ENCODE measurements at places on chromosomes 7 and 10. TPM values are rescaled to one million over a fixed set of nuclear protein-coding genes. Genes with fewer than 3 reads are reported as not detected.

GRCh38 chr7:106954840-106955239 lies 89.7 kb upstream of the PRKAR2B start:
- DNase-seq: no peak

PPP1R9A gene
- under 0.01 TPM for total RNA-seq

CXCL12 gene
- total RNA-seq: 69.9 TPM

GRCh38 chr10:112650588-112651030 lies 203.6 kb downstream of the VTI1A start:
- peak; percentile 30 for DNase-seq

GBX1 gene
- total RNA-seq: not detected

GRCh38 chr7:130650611-130651120 lies 17.9 kb downstream of the COPG2 start:
- DNase-seq: no peak

- no peak for DNase-seq
These were observed 338.8 kb downstream of the DNAJB9 start for GRCh38 chr7:108908456-108908855.

ACBD7 gene
- total RNA-seq: 1.3 TPM

WDFY4 gene
- not detected for total RNA-seq

DNA sequence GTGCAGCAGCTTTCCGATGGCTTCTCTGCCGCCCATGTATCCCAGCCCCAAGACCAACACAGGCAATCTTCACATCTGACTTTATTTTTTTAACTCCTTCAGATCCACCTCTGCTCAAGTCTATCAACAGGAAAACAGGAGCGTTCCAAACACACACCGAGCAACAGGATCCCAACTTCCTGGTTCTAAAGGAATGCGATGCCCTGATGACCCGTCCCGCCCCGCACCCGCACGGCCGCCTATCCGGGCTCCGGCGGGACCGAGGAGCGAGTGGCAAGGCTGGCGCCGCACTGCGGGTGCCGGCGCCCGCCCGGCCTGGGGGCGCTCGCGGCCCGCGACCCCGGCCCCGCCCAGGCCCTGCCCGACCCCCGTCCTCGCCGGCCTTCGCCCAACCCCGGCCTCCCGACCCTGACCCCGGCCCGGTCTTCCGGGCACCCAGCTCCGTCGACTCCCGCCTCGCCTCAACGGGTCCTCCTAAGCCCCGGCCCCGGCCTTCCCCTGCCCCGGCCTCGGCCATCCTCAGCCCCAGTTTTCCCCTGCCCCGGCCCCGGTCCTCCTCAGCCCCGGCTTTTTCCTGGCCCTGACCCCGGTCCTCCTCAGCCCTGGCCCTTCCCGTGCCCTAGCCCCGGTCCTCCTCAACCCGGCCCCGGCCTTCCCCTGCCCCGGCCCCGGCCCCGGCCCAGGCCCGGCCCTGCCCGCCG lies 730 bp downstream of the LARP4B start:
- peak; percentile 61 for DNase-seq

- no peak for DNase-seq
These were observed 259.4 kb upstream of the SORCS1 start for GRCh38 chr10:107423903-107424302.

- no peak for DNase-seq
These were observed 9.6 kb downstream of the TPK1 start for GRCh38 chr7:144826208-144826607.

ATRNL1 gene
- 8.4 TPM for total RNA-seq

DNA sequence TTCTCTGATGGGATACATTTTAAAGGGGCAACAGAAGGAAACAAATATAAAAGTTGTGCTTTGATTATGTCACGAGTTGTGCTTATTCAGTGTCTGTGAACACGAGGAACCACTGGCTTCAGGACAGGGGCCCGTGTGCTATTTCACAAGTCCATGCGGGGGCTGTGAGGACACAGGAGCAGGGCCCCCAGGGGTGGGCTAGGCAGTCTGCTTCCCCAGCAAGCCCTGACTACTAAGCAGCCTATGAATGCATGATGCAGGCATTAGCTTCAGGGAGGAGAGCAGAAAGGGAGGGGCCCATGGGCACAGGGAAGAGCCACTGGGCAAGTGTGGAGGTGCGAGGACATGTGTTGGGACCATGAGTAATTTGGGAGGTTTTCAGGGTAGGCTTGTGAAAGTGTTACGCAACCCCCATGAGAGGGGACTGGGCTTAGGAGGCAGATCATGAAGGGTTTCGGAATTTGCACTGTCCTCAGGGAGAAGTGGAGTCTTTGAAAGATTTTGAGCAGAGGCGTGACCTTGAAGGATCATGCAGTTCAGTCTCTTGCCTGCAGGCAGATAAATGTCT lies 424.9 kb downstream of the CALN1 start:
- DNase-seq: no peak

DNA sequence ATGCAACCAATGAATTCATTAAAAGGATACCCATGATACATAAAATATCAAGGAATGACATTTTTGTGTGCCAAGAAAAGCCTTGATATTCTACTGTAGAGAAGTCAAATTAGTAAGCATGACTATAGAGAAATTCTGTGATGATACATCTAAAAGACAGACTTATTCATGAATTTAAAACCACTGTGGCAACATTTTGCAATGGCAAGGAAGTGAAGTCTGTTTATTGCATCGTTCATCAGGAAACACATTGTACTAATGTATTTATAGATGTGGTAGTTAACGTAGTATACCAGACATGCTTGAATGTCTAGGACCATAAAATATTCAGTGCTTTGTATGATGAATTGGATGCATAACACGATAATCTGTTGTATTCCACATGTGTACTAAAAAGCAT lies 9.3 kb upstream of the CLEC5A start:
- DNase-seq: no peak

DNA sequence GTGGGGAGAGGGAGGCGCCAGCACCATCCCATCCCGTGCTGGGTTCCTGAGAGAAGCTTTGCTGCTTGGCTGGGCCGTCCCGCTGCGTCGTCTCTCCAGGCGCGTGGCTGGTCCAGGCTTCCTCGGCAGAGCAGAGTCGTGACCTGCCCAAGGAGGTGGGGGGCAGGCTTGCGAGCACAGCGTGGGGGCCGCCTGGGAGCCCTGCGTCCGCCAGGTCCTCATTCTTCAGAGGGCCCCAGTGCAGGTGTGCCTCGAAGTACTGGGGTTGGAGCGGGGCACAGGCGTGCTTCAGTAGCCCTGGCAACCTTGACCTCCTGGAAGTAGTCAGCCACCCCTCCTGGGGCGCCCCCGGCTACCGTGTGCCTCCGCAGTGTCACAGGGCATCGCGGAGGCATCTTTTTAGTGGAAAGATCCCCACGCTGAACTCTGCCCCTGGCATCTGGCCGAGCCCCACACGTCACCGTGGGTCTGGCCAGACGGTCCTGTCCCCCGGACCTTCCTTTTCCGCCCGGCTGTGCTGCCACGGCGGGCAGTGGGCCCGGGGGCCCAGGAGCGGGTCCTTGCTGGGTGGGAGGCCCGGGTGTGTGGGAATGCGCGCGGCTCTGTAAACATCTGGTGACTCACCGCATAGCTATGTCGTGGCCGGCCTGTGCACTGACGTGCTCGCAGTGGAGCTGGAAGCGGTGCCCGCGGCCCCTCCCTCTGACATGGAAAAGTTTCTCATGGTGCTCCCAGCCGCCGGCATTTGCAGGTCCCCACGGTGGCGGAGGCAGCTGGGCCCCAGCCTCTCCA lies 6.4 kb downstream of the MAFK start:
- DNase-seq: peak; percentile 100

NKX2-3 gene
- not detected for total RNA-seq

NANOS1 gene
- 1.9 TPM for total RNA-seq
